ENCODE measurements at places on chromosomes 7 and 10.

- DNase-seq = no peak
Observed at GRCh38 chr7:17269341-17270221, 28.9 kb upstream of the AHR start.

- DNase-seq = no peak
Observed at GRCh38 chr7:127905021-127905420, 126.2 kb downstream of the LRRC4 start.

DNA sequence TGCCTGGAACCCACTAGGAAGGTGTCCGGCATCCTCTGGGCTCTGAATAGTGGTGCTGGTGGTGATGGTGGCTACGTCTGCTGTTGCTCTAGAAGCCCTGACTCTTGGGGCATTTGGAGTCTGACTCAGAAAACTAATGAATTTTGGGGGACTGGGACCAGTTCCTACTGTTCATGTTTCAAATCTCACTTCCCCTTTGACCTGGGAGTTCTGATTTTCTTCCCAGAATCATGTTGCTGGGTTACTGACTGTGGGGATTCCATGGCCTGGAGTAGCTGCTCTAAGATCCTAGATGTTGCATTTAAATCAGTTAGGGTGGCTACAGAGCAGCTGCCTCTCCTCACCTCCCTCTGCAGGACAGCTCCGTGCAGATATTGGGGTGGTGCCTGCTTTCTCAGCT lies 3.2 kb downstream of the TSPAN33 start:
- DNase-seq = no peak

- DNase-seq = no peak
Observed at GRCh38 chr7:128031901-128032604, 816 bp upstream of the LRRC4 start.

GRCh38 chr10:12214093-12214492 lies 18.1 kb downstream of the CDC123 start:
- DNase-seq = no peak

- no peak for DNase-seq
Observed at GRCh38 chr10:49080071-49080470, 35.3 kb downstream of the VSTM4 start.

DNA sequence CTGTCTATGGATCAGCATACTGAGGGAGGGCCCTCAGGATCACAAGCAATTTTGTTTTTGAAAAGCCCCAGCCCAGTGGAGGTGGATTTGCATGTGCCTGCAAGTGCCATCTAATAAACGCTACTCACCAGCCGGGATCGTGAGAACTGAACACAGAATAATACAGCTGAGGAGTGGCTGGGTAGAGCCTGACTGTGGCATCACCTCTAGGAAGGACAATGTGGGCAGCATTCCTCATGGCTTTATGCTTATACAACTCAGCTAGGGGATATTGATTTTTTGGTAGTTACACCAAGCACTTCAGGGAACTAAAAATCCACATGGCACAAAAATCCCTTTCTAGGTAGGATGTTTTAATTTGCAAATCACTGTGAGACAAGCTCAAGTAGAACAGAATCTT lies 72.7 kb upstream of the PALS2 start:
- DNase-seq = no peak

DNA sequence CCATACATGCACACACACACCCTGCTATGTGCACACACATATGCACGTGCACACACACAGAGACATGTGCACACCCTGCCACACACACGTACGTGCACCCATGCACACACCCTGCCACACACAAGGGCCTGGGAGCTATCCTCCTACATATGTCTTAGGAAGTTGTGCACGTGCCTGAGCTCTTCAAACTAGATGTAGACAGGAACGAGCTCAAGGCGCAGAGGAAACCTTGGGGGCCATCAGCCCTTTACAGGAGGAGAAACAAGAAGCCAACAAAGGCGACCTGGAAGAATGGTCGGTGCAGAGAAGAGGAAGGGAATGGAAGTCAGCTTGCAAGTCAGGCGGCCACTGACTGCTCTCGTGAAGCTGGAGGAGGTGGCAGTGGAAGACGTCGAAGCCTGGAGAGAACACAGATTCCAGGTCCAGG lies 58.7 kb downstream of the AOC1 start:
- DNase-seq = no peak

DNA sequence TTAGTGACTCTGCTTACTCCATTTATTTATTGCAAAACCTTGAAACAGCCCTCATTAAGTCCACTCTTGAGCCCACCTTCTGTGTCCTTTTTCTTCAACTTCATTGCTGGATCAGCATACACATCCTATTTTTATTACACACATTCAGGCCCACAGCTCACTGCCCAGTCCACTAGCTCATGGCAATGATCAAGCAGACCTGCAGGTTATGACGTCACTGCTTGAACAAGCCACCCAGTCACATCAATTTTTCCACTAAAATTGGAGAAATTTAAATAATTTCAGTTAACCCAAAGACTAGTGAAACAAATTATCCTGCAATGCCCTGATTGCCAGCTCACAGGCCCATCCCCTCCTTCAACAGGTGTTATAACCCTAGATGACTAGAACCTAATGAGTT lies 16.0 kb upstream of the STARD3NL start:
- no peak for DNase-seq

DNA sequence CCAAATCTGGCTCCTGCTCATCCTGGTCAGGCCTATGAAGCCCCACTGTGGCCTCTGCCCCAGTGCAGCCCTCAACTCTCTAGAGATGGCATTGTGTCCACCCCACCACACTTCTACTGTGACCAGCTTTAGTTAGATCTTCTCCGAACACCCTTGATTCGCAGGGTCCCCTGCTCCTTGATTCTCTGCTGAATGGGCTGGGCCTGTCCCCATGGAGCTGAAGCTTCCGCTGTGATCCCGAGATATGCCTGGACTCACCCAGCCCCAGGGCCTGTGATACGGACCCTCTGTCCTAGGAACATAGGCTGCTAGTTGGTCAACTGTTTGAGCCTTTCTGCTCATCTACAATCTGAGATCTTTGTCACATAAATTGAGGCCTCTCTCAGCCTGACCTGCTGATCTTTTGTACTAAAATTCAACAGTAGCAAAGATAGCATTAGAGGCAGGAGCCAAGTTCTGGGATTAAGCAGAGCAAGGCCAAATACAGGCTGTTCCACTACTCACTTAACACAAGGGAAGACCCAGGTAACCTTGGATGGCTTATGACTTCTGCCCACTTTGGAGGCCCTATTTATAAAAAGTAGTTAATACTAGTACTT lies 6.5 kb upstream of the PPIF start:
- DNase-seq = no peak

DNA sequence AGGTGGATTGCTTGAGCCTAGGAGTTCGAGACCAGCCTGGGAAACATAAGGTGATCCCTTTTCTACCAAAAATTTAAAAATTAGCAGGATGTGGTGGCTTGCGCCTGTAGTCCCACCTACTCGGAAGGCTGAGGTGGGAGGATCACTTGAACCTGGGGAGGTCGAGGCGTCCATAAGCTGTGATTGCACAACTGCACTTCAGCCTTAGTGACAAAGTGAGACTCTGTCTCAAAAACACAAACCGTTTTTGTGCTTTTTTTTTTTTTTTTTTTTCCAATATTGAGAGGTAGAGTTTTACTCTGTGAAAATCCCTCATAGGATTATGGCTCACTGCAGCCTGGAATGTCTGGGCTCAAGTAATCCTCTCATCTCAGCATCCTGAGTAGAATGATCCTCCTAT lies 14.1 kb downstream of the CCAR1 start:
- no peak for DNase-seq

- no peak for DNase-seq
Observed at GRCh38 chr10:67550046-67550445, 145.9 kb downstream of the CTNNA3 start.

DNA sequence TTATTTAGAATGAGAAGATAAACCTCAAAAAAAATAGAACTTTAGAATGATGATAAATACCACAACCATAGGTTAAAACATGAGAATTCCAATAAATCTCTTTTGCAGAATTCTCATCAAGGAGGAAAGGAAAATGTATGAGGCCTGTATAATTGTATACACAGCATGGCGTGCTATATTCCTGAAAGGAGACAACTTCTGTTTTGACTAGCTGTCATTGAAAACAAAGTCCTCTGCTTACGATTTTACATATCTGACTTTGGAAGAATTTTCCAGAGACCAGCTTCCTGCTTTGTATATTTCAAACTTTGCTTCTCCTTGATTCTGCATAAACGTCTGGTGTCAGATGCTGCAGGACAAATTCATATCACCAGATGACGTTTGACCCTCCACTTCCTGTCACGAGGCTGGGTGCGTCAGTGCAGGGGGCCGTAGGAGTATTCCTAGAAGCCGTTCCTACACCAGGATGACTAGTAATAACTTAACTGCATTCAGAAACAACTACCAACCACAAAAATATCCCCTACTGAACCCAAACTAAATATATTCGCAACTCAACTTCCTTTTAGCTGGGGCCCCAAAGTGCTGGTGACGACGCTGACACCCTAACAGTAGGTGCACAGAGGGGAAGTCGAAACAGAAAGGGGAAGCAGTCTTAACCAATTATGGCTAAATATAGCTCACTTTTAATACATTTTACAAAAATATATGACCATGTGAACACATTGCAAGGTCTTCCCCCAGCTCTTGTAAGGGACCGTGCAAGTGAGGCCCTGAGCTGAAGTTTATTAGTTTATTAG lies 178.6 kb upstream of the INHBA start:
- no peak for DNase-seq

GRCh38 chr10:104146882-104147281 lies 24.9 kb downstream of the SFR1 start:
- no peak for DNase-seq

DNA sequence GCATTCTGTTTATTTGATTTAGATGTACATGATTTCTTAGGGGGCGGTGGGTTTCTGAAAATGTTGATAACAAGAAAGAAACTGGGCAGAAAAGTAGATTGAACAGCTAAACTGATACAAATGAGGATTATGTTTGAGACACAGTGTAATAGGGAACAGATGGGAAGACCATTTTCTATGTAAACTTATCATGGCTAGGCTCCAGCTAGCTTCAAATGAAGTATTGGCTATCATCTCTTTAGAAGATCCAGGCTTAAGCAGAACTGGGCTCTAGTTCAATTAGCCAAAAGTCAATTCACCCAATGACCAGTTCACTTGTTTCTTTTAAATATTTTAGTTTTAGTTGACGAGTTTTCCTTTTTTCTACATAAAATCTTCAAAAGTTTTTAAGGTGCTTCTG lies 639.5 kb downstream of the ANKRD7 start:
- DNase-seq = no peak

DNA sequence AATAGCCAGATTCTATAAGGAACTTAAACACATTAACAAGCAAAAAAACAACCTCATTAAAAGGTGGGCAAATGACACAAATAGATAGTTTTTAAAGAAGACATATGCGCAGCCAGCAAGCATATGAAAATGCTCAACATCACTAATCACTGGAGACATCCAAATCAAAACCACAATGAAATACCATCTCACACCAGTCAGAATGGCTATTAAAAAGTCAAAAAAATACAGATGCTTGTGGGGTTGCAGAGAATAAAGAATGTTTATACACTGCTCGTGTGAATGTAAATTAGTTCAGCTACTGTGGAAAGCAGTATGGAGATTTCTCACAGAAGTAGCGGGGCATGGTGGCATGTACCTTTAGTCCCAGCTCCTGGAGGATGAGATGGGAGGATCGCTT lies 164.0 kb downstream of the CHRM2 start:
- no peak for DNase-seq

DNA sequence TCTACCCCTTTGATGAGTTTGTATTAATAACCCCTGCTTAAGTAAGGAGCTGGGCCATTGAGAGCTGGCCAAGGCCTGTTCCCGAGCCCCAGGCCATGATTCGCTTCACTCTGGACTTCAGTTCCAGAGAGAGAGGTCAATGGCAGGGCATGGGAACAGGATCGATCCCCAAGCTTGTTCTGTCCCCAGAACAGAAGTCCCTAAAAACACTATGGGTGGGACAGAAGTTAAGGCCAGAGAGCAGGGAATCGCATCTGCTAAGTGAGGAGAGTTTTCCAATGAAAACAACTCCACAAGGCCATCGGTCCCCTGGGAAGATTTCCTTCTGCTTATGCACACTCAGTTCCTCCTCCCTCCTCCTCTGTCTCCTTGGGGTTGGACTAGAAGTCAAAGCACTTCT lies 159.6 kb downstream of the LSM5 start:
- no peak for DNase-seq

DNA sequence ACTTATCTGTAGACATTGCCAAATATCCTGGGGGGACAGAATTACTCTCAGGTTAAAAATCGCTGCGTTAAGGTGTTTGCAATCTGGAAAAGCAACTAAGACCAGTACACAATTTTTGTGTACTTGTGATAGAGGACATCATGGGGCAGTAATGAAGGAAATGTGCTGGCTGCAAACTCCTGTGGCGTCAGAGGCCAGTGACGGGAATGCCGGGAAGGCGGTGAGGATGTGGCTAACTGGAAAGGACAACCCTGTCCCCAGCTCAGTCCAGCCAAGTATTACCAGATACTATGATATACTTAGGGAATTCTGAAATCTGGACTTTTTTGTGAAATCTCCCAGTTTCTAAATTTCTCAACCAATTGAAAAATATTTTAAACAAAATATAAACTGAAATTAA lies 103.1 kb upstream of the NANOS1 start:
- no peak for DNase-seq

- DNase-seq = no peak
Observed at GRCh38 chr7:898855-899681, 22.7 kb downstream of the GET4 start.

GRCh38 chr7:140403878-140404564 lies at the start of gene RAB19:
RAB19 (plus strand) TSS chr7:140404058; CDS start chr7:140407647, 3,589 bp downstream.
- DNase-seq = peak; percentile 48

- DNase-seq = no peak
Observed at GRCh38 chr10:114375047-114375446, 29.3 kb downstream of the AFAP1L2 start.
